ENCODE measurements at places on chromosomes 16 and 17.

DNA sequence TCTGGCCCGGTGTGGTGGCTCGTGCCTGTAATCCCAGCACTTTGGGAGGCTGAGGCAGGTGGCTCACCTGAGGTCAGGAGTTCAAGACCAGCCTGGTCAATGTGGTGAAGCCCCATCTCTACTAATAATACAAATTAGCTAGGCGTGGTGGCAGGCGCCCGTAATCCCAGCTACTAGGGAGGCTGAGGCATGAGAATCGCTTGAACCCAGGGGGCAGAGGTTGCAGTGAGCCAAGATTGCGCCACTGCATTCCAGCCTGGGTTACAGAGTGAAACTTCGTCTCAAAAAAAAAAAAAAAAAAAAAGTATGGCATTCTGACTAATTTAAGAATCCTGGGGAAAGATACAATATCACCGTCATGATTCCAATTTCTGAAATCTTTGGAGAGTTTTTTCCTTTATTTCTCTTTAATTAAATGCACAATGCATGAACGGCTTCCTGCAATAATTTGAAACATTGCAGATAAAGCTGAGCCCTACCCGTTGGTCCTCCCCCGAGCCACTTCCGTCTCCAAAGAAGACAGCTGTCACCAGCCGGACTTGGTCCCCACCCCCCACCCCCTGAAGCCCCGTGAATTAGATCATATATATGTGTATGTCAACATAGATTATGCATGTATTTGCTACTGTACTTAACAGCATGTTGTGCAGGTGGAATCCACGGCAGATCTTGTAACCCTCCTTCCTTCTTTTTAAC lies 142.6 kb upstream of the PLCG2 start:
- no peak for DNase-seq

DNA sequence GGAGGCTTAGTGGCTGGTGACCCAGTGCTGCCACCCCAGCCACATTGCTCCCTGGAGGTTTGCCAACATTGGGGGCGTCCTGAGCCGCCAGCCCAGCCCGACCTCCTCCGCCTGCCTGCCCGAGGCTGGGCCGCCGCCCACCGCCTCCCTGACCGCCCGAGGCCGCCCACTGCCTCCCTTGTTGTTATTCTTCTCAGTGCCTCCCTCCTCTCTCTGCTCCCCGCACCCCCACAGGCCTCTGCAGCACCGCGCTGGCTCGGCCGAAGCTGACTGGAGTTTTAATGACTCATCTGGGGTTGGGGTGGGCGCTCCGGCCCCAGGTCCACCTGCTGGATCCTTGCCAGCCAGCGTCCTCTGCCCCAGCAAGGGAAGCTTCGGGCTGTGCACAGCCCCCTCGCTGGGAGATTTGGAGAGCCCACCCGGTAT lies 102.5 kb downstream of the RBFOX3 start:
- DNase-seq: no peak

DNA sequence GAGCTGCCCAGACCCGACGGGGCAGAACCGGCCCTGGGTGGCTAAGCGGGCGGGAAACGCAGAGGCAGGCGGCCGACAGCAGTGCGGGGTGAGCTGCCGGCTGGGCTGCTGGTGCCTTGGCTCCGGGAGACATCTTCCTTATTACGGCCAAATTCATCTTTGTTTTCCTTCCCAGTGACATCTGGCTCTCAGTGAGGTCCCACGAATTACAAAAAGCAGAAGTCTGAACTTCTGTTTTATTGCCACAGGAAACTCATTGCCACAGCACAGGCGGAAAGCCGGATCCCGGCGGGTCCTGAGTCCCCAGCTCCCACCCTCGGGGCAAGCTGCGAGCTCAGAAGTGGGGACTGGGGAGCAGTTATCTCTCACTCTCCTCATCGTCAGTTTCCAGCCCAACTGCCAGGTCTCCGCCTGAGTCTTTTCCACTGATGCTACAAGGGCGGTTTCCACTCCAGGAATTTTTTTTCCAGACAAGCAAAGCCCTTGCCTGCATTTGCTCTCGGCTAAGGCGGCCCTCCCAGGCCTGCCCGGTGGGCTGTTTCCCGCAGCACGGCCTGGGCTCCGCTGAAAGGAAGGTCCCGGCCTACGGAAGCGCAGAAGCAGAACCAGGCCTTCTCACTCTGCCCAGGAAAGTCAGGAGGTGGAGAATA lies 40.3 kb downstream of the CBFA2T3 start:
- DNase-seq: no peak

DNA sequence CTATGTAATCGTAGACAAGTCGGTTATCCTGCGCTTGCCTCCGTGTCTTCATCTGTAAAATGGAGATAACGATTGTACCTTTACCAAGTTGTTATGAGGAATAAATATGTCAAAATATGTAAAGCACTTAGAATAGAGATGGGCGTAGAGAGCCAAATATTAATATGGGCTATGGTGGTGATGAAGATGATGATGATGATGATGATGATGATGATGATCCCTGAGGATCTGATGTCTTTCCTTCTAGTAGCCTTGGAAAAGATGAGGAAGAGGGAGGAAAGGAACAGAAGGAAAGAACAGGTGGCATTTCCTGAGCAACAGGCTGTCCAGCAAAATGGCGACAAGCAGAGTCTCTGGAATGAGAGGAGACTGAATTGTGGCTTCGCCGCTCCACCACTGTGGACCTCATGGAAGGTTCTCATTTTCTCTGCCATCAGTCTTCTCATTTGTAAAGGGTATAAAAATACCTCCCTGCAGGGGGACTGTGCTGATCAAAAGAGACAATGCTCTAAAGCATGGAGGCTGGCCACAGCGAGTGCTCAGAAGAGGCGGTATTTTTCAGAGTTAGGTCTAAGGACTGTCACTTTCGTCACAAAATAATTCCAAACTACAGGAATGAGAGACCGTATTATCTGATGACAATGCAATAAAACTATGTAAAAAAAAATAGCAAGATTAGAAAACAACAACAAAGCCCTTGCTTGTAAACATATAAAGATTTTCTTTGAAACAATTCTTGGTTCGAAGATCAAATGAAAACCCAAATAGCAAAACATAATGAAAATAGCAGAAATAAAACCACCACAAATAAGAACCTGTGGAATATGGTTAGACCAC lies 17.2 kb upstream of the RCVRN start:
- no peak for DNase-seq

DNA sequence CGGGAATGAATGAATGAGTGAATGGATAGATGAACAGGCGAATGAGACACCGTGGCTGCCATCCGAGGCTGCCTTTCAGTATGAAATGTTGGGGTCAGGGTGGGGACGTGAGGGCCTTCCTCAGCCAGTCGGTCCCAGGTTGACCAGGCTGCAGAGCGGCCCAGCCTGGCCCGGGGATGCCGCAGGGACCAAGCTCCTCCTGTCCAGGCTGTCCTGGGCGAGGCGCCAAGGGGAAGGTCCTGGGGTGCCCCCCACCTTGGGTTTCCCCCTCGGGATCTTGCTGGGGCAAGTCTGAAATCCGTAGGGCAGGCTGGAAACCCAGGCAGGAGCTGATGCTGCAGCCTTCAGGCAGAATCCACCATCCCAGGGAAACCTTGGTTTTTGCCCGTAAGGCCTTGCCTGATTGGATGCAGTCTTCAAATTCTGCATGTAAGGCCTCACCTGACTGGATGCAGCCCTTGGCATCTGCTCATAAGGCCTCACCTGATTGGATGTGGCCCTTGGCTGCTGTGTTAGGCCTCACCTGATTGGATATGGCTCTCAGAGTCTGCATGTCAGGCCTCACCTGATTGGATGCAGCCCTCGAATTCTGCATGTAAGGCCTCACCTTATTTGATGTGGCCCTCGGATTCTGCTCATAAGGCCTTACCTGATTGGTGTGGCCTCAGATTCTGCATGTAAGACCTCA lies 61.7 kb upstream of the ZNF469 start:
- no peak for DNase-seq

GRCh38 chr17:57648720-57649119 lies 96.4 kb downstream of the CCDC182 start:
- DNase-seq: no peak

DNA sequence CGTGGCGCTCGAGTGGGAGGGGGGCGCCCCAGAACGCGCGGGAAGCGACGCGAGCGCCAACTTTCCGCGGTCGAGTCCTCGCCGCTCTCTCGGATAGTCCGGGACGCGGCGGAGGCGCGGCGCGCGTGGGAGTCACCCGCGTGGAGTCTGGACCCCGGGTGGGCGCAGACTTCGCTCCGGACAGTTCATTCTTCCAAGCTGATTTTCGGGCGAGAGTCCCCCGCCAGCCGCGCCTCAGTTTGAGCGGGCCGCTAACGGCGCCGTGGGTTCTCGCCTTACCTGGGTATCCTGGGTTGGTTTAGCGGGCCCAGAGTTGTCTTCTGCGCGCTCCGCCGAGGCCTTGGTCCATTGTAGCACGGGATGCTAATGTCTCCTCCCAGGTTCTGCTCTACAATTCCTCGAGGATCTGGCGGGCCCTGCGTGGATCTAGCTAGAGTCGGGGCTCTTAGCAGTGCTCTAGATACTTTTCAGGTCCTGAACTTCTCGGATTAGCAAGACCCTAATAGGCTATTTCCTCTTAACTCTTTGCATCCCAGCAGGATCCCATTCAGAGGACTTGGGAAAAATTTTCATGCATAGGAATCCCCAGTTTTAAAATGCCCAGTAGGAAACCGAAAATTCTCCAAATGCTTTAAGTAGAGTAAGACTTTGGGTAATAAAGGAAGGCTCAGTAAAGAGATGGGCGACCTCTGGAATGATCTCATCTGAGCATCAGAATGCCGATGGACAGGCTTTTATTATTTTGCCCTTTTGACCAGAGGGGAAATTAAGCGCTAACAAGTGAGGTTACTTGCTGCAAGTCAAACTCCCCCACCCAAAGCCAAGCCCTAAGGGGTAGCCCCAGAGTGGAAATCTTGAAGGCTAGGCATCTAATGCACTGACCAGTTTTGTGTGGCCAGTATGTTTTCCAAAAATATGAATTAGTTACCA lies 537 bp upstream of the GJC1 start:
- no peak for DNase-seq

DNA sequence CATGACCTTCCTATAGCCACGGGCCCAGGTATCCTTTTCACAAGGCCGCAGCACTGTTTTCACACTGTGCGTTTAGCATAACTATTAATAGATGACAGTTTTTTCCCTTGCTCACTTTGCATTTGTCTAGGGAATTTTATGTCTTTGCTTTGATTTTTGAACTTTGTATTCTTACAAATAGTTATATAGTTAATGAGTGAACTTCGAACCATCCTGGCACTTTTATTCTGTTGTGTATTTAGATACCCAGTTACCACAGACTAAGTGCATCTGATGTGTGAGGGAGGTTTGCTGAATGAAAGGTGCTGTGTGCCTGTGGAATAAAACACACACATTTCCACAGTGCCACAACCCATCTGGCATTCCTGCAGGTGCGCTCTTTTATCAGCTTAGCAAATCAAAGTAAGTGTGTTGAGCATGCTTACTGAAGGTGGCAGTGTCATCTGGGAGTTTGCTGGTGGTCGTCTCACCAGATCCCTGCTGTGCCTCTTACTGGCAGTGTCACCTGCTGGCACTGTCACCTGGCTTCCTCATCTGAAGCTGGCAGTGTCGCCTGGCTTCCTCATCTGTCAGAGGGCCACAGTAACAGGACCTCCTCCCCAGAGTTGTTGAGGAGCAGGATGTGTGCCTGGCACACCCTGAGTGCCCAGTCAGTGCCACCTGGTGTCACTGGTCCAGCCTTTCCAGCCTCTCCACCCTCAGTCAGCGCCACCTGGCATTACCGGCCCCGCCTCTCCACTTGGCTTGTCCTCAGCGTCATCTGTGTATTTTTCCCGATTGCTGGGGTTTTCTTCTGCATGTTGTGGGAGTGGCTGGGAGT lies 37.6 kb downstream of the USP10 start:
- DNase-seq: no peak

- DNase-seq: no peak
Observed at GRCh38 chr17:40536295-40537171, 28.7 kb downstream of the CCR7 start.

DNA sequence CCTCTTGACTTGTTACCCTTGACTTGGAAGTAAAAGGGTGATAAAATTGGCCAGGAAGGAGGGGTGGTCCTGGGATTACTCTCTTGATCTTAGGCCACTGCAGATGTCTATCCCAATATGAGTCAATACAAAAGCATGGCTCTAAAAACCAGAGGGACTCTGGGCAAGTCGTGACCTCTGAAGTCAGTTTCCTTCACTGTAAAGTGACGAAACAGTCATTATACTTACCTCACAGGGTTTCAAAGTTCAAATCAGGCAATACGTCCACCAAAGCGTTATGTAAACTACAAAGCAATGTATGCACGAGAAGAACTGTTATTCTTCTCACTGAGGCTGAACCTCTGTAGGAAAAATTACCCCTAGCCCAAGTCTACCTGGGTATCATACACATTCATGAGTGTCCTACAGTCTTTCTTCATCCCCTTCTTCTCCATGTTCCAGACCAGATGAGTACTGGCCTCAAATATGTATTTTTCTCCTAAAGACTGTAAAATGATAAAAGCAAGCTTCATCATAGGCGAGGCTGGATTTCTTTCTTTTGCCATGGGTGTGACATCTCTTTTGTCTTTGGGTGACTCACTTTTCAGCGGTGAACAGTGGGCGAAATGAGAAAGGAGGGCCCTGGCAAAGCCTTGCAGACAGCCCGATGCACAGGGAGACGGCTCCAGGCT lies 34.5 kb upstream of the CLEC18B start:
- DNase-seq: no peak

DNA sequence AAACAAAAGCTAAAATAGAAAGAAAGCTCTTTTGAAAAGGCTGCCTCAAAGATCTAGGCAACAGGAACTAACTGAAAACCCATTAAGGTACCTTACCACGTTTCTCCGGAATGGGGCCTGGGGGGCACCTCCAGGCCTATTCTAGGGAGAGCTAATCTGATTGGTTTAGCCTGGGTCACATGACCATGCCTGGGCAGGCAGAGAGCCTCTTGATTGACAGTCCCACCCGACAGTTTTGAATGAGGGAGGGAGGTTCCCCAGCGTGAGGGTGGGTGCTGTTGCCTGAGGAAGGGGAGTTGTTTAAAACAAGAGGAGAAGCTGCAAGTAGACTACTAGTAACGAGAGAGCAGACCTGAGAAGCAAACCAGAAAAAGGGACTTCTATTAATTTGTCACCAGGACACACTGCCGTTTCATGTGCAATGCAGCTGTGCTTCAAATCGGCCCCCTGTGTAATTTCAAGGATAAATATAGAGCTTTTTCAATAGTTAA lies 143.4 kb upstream of the HS3ST2 start:
- no peak for DNase-seq

DNA sequence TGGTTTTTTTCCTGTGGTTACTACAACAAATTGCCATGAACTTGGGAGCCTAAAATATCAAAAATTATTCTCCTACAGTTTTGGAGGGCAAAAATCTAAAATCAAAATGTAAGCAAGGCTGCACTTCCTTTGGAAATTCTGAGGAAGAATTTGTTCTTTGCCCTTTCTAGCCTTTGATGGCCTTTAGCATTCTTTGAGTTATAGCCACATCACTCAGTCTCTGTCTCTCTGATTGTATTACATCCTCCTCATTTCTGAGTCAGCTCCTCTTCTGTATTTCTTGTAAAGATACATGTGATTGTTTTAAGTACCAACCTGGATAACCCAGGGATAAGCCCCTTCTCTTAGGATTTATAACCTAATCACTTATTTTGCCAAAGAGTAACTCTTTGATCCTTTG lies 282.0 kb downstream of the BCAS3 start:
- no peak for DNase-seq

- DNase-seq: no peak
Observed at GRCh38 chr17:75979705-75980187, 706 bp downstream of the TEN1 start.

Measured in stimulated activated CD8-positive, alpha-beta memory T cell treated with anti-CD3 and anti-CD28 coated beads, Interleukin-2, amount 100 ng/mL, for 1 hour (primary cell).